ENCODE measurements at places on chromosomes 6 and 20.

DNA sequence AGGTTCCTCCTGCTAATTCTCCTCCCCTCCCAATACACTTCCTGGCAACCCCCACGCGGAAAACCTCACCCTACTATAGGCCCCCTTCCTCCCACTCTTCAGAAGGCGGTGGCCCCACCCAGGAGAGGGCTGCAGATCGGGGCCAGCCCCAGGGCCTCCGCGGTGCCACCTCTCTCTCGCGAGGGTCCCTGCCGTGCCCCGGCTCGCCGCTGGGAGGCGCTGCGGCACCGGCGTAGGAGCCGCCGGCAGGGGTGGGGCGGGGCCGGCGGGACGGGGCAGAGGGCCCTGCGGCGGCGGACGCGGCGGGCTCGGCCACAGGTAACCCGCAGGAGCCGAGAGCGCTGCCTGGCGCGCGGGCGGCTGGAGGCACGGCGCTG, at the start of gene ANKRD6:
Gene ANKRD6, plus strand, starts transcription at position 278 of the 377 bp plus-strand sequence. CDS start 133,825 bp downstream, outside the sequence.
- peak; percentile 78 for DNase-seq

- no peak for DNase-seq
Observed at GRCh38 chr6:19417713-19418112, 419.5 kb upstream of the ID4 start.

GRCh38 chr6:14147891-14148290, 30.3 kb downstream of the CD83 start:
- DNase-seq = no peak

GRCh38 chr6:106084106-106084988, 1.8 kb upstream of the PRDM1 start:
- no peak for DNase-seq

DNA sequence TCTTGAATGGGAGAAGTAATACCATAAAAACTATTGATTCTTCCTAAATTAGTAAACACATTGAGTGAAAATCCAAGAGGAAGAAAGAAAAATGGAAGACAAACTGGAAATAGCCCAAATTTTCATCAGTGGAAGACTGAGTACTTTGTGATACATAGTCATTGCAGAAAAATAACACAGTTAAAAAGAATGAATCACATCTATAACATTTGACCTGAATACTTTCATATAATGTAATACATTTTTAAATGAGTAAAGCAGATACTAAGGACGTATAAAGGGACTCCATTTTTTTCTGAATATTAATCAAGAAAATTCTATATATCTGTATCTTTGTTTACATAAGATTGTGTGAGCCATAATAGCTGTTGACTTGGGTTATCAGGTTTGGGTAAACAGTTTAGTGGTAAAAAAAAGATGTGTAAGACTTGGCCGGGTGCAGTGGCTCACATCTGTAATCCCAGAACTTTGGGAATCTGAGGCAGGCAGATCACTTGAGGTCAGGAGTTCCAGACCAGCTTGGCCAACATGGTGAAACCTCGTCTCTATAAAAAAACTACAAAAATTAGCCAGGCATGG, 4.3 kb upstream of the SLC17A2 start:
- no peak for DNase-seq

DNA sequence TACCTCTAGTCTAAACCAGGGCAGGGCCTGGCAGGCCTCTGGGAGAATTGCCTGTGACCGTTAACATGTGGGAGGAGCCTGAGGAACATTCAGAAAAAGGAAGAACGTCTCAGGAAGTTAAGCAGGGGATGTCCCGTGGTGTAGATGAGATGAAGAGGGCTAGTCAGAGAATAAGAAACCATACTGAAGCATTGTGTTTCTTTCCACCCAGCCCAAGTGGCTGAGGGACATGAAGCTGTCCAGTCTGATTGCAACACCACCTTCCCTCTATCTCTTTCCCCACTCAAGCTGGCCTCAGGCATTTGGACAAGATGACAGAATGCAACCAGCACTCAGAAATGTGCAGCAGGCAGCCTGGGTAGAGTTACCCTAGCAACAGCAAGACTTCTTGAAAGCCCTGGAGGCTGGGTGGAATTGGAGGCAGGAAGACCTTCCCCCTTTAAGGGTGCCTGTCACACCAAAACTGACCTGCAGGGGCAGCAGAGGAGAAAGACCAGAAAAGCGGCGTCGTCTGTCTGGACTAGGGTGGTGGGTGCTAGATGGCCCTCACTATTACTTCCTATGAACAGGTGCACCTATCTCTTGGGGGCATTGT, 186.1 kb downstream of the UNC5CL start:
- no peak for DNase-seq

DNA sequence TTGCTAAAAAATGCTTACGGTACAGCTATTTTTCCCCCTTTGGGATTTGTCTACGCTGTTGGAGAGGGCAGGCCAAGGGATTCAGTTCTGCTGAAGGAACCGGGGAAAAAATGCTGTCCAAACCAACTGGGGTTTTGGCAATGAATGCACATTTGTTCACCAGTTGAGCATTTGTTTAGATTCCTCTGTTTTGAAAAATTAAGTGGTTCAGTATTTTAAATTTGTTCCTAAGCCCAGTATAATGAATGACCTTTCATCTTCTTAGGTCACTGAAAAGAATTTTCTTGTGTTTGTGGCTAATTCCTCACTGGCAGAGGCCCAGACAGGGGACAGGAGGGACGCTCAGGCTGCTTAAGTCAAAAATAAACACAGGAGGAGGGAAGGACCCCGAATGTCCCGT, 10.8 kb upstream of the EYA2 start:
- no peak for DNase-seq

DNA sequence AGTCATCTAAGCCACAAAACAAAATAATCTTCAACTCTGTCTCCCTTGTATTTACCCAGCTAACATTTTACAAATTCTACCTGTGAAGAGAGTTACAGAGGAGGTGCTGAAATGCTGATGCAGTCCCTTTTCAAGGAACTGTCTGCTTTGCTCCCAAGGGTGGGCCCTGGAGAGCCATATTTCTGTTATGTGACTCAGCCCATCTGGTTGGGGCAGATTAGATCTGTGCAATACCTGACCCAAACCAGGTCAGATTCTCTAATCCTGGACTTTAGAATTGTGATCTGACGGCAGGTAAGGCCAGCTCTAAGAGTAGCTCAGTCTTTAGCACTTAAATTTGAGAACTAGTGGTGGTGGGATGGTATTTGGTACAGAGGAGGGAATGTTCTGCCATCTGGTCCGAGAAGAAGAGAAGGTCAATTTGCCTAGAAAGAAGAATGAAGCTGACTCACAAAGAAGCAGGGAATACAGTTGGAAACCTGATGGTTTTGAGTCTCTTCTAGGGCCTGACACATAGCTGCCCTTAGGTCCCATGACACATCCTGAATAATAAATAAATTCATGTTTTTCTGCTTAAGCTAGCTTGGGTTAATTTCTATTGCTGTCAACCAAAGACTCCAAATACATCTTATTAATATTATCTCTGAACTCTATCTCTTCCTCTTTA, 8.1 kb downstream of the ZNF311 start:
- no peak for DNase-seq

DNA sequence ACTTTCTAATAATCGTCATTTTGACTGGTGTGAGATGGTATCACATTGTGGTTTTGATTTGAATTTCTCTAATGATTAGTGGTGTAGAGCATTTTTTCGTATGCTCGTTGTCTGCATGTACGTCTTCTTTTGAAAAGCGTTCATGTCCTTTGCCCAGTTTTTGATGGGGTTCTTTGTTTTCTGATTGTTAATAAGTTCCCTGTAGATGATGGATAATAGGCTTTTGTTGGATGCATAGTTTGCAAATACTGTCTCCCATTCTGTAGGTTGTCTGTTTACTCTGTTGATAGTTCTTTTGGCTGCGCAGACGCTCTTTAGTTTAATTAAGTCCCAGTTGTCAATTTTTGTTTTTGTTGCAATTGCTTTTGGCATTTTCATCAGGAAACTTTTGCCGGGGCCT, 32.3 kb upstream of the XRN2 start:
- no peak for DNase-seq

DNA sequence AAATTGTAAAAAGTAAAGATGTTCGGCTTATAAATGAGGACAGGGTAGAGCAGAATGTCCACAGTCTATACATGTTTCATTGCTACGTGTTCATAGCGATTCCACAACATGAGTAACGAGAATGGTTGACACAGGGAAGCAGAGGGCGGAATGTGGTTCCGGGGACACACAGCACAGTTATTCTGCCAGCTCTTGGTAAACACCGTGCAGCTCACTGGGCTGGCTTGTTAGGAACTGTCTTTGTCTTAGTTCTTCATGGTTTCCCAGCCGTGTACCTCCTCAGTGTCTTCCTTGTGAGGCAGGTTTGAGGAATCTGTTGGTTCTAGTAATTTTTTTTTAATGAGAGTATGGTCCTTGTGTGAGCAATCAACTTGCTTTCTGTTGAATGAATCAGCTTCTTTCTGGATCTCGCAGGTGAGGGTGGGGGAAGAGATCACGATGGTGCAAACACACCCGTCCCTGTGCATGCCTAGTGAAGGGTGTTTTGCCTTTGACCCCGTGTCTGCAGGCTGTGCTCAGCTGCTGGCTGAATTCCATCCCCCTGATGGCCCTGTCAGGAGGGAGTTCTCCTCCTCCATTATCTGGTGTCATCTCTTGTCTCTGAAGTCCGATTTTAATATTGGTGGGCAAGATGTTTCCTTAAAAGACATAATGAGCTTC, 168.2 kb downstream of the SMOC2 start:
- DNase-seq = no peak

GRCh38 chr20:46268131-46268614, 40.1 kb downstream of the CDH22 start:
- no peak for DNase-seq

DNA sequence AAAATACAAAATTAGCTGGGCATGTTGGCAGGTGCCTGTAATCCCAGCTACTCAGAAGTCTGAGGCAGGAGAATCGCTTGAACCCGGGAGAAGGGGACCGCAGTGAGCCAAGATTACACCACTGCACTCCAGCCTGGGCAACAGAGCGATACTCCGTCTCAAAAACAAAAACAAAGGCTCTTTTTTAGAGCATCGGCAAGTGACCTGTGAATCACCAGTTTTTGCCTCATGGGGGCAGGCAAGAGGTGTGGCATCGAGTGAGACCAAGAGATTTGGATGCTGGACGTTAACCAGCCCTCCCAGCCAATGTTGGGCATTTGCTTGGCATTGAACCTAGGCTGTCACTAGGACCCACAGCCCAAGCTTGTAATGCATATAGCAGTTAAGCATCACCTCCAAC, 14.6 kb upstream of the CDK5RAP1 start:
- no peak for DNase-seq

- no peak for DNase-seq
Observed at GRCh38 chr20:50874111-50874757, 57.0 kb downstream of the ADNP start.

DNA sequence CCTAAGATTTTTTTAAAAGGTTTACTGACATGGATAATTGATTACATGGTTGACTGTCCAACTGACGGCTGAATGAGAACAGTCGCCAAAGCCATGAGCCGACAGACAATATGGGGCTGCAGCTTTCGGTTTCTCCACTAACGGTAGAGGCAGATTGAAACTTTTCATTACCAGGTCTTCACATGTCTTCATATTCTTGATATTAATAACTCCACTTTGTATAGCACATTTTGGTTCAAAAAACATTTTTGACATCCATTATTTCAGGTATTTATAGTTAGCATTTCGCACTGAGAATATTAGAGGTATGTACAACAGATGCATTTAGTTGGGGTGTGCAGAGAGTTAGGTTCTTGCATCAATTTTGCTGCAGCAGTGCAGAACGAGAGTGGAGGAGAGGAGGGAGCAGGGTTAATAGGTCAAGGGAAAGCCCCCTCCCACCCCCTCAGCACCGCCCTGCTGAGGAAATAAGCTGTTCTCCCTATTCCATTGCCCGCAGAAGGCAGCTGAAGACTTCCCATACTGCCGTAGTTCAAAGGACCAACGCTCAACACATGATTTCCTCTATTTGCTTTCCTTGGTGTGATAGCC, 73.6 kb upstream of the ADTRP start:
- DNase-seq = no peak

Measured in stimulated activated CD4-positive, alpha-beta T cell treated with anti-CD3 and anti-CD28 coated beads, Interleukin-1b, Interleukin-23, amount 100 ng/mL, for 24 hours (primary cell).